ENCODE measurements at places on chromosomes 16 and 17.

- no peak for DNase-seq
Measured at GRCh38 chr16:12998361-12999085, 97.1 kb downstream of the SHISA9 start.

DNA sequence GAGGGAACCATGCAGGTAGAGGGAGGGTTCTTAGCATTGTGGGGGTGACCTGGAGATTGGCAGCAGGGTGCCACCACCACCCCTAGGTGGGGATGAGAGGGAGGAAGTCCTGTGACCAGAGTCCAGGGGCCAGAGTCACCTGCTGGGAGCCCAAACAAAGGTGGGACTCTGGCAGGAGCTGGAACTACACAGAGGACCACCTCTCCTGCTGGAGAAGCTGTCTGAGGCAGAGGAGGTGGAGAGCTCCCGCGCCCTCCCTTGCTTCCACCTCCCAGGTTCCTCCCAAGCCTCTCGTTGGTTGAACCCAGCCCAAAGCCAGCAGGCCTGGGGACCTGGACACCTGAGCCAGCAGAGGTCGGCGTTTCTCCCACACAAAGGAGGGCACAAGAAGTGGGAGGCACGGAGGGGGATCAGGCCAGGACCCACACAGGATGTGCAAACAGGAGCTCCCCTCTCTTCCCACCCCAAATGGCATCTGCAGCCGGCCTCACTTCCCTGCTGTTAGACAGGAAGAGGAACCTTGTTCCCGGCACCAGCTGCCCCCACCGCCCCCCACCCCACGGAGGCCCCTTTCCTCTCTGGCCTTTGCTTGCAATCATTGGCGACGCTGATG lies 154.6 kb downstream of the SEC14L1 start:
- DNase-seq: no peak

- DNase-seq: no peak
Measured at GRCh38 chr16:8589900-8590688, at the start of gene TMEM114. TSS of gene TMEM114 (minus strand) at chr16:8590511. CDS start at chr16:8589838, 673 bp downstream.

GRCh38 chr17:66540131-66540781 lies 237.8 kb downstream of the PRKCA start:
- no peak for DNase-seq

- DNase-seq: no peak
Measured at GRCh38 chr16:79466111-79466510, 134.4 kb downstream of the MAF start.

- no peak for DNase-seq
Measured at GRCh38 chr17:72150632-72151460, 30.0 kb downstream of the SOX9 start.

DNA sequence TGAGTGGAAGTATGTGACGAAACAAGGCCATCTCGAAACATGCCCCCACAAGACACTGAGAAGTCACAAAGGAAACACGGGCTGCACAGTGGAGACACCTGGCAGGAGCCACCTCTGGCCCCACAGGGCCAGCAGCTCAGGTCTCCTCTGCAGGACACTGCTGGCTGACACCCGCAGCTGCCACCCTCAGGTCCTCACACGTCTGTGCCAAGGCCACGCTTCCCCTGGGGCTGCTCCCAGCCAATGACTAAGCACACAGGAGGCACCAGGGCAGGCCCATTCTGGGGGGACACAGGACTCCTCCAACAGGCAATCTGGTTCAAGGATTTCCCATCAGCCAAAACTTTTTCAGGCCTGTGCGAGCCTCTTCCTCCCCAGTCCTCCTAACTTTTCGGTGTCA lies 36.4 kb downstream of the MBTPS1 start:
- DNase-seq: no peak

DNA sequence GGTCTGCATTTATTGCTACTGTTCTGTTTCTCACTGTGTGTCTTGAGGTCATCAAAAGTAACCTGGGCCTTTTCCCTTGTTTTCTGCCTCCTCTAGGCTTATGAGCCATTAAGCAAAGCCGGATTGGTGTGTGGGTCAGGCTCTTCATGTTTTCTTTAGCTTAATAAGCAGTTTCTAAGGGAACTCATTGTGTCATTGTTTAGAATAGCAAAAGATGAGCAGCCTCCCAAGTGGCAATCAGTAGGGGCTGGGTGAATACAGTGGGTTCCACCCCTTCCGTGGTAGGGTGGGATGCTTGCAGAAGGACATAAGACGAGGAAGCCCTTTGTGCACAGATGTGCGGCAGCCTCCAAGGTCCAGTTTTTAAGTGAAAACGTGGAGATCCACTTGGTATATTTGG lies 34.5 kb downstream of the ABCC1 start:
- DNase-seq: no peak

DNA sequence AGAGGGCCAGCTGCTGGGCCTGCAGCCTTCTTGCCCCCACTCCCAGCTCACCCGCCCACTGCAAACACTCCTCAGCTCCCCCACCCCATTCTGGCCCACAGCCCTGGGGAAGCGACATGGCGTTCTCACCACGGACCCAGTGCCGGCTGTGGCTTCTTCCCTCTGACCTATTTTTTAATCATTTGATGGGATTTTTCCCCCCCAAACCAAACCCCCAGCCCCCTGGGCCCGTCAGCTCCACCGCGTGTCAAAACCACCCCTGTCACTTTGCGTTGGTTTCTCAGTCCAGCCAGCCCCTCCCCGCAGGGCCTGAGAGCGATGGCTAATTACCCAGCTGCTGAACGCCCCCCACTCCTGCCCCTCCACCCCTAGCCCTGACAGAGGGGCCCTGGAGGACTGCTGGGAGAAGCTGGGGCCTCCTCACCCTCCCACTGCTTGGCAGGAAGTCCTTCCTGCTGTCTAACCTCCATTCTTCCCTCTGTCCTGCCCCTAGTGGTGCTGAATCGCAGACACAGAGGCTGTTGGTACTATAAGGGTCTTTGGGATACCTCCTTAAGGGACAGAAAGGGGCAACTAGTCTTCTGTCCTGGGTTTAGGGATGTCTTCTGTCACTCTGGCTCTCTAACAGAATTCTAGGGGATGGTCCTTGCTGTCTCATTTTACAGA lies 7.5 kb upstream of the TBX21 start:
- no peak for DNase-seq

- peak; percentile 82 for DNase-seq
Measured at GRCh38 chr16:67659675-67660563, at the start of gene ACD. TSS of gene ACD (minus strand) at chr16:67660260. CDS start at chr16:67660220, 40 bp downstream.

DNA sequence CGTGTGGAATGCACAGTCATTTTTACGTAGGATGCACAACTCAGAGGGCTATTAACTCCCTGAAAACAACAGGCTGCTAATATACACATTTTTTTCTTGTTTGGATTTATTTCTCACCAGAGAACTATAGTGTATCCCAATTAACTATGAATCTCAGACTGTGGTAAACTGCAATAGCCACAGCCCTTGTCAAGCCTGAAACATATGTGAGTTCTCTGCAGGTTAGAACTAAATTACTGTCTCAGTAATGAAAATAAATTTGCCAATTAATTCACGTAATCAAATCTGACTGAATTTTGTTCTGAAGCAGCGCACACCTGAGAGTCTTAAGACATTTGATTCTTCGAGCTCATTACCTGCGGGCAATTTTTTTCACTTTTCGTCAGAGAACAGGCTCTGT lies 318.6 kb downstream of the PMP22 start:
- no peak for DNase-seq

DNA sequence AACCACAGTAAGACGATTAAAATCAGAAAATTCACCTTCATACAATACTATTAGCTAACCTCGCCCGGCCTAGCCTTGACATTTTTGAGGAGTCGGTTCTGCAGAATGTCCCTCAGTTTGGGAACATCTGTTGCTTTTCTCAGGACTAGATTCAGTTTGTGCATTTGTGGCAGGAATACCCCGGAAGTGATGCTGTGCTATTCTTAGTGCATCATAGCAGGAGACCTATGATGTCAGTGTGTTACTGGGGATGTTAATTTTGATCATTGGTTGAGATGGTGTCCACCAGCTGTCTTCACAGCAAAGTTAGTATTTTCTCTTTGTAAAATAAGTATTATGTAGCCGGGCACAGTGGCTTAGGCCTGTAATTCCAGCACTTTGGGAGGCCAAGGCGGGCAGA lies 21.5 kb upstream of the HELZ start:
- DNase-seq: no peak

DNA sequence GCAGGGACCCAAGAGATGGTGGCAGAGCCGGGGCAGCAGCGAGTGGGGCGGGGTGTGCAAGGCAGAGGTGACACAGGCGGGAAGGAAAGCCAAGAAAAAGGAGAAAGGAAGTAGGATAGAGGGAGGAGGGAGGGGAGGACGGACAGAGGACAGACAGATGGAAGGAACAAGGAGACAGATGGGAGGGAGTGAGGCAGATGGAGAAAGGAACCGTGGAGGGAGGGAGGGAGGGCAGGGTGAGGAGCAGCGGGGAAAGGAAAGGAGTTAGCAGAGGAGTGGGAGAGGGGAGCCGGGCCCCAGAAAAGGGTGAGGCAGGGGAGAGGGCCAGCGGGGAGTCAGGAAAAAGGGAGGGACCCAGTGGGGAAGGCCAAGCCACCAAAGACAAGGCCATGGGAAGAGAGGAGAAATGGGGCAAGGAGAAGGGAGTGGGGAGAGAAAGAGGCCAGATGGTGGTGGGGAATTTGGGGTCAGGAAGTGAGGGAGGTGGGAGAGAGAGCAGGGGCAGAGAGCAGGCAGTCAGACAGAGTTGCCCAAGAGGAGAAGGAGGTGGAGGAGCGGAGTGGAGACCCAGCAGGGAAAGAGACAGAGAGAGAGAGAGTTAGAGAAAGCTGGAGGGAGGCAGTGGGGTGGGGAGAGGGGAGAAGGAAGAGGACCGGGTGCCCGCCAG lies 13.2 kb upstream of the ASGR1 start:
- DNase-seq: no peak

DNA sequence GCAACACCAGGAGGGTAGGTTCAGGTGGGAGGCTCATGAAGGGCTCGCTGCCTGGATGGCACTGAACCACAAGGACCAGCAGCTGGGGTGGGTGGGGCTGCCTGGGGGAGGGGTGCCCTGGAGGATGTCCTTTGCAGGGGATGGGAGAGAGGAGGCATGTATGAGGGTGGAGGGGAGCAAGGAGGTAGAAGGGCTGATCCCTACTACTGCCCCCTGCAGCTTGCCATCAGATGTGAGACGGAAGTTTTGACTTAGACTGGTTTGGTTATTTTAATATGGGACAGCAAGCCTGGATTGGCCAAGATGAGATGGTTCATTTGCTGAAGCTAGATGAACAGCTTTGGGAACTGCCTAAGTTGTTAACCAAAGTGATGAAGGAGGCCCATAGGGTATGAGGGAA lies 115.9 kb downstream of the SEC14L1 start:
- DNase-seq: no peak

DNA sequence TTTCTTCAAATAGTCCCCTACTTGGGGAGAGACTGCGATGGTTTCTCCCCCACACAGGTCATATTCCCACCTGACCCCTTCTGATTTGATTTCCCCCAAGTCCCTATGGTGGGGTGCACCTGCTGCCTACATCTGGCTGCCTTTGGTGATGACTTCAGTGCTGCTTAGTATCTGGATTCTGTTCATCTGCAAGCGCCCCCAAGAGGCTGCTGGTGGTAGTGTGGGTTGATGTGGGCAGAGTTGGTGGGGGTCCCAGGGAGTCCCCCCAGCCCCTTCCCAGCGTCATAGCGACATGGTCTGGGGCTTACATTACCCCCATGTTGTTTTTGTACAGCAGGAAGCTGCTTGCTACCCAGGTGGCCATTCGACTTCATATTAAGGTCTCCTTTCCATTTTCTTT lies 99.2 kb downstream of the NTN1 start:
- no peak for DNase-seq

- DNase-seq: no peak
Measured at GRCh38 chr16:52404546-52404945, 142.4 kb downstream of the TOX3 start.

GRCh38 chr17:57708410-57708809 lies 36.7 kb downstream of the CCDC182 start:
- DNase-seq: no peak

DNA sequence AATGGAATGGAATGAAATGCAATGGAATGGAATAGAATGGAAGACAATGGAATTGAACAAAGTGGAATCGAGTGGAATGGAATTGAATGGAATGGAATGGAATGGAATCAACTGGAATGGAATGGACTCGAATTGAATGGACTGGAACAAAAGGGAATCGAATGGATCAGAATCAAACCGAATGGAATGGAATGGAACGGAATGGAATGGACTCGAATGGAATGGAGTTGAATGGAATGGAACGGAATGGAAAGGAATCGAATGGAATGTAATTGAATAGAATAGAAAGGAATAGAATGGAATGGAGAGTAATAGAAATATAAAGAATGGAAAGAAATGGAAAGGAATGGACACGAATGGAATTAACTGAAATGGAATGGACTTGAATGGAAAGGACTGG lies 475.2 kb upstream of the WSB1 start:
- DNase-seq: no peak

- no peak for DNase-seq
Measured at GRCh38 chr16:82293671-82294070, 123.6 kb upstream of the MPHOSPH6 start.

- DNase-seq: no peak
Measured at GRCh38 chr17:73783382-73783766, 139.1 kb upstream of the SDK2 start.

DNA sequence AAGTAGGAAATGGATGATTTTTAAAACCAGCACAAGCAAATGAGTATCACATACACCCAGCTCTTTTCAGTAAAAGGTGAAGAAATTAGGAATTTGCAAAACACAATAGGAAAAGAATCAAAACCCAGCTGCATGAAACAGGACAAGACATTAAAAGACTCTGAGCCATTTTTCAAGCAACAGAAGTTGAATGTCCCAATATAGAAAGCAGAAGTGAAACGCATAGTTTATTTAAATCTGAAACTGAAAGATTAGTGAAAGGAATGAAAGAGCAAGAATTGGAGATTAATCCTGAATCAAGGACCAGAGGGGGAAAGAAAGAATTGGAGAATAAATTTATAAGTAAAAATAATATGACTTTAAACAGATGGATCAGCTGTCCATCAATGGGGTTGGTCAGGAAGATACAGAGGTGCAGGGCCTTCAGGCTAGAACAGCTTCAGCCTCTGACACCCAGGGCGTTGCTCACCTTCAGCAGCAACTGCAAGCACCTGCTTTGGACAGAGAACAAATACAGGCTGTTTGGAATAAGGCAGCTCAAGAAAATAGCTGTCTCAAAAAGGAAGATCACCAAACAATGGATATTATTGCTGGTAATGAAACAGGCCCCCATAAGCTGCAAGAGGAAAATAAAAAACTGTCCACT lies 3.9 kb upstream of the ARHGAP17 start:
- no peak for DNase-seq

DNA sequence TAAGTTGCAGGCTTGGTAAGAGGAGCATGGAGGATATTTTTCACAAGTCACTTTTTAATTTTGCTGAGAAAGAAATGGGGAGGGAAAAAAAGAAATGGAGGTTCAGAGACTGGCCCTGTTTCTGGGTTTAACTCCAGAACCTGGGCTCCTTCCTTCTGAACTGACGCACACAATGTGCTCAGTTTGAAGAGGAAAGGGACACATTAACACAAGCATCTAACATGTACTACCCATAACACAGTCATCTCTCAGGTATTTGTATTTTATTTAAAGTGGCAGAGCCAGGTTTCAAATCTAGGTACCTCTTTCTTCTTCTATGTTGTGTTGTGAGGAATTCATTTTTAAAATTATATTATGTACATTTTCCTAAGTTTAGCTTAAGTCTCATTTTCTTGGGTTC lies 5.3 kb upstream of the TMEM100 start:
- DNase-seq: no peak

- DNase-seq: peak; percentile 3
Measured at GRCh38 chr17:56203430-56203829, 50.2 kb downstream of the ANKFN1 start.

- no peak for DNase-seq
Measured at GRCh38 chr17:56290101-56290801, 137.0 kb downstream of the ANKFN1 start.

All from SHP77 (cell line).